ENCODE measurements at places on chromosomes 1 and 21.

DNA sequence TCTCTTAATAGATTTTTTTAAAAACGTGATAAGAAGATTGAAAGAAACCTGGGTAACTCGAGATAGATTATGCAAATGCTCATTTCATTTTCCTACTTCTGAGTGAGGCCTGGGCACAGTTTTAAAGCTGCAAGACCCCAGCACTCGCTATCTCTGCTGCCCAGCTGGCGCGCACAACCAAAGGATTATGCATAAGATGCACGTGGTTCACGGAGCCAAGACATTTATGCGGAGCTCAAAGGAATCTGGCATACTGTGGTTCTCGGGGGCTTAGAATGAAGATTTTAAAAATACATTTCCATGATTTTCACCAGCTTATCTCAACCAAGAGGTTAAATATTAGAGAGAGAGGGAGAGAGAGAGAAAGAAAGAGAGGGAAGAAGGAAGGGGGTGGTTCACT is 210.9 kb downstream of the DSCAM start:
- DNase-seq: no peak

DNA sequence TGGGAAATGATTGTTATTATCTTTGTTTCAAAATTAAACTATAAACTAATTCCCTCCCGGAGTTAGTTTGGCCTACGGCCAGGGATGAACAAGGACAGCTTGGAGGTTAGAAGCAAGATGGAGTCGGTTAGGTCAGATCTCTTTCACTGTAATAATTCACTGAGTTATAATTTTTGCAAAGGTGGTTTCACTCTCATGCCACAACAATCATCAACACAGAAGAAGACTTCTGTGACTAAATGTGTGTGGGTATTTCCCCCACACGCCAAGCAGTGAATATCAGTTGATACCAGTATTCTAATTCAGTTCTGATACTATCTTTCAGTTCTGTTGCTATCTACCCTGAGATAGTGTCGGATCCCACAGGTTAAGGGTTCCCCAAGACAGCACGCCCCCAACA is 215.1 kb downstream of the S1PR1 start:
- DNase-seq: no peak

- DNase-seq: no peak
Measured at GRCh38 chr1:154478639-154479038, 23.4 kb upstream of the TDRD10 start.

GRCh38 chr1:233675446-233675845 is 61.5 kb downstream of the KCNK1 start:
- DNase-seq: no peak

DNA sequence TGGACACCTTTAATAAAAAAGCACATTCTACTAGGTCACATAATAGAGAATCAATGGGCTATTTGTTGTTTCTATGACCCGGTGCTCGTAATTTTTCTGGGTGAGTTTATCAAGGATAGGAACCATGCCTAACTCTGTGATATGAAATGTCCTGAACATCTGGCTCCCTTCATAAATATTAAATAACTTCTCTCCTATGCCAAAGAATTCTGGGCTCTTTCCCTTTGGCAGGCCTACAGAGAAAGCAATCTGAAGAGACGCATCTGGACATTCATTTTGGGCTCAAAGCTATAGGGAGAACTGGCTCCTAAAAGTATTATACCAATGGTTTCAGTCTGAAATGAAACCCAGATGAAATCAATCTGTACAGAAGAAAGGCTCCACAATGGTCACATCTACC is 38.8 kb upstream of the ANGPTL7 start:
- DNase-seq: no peak

GRCh38 chr1:111462370-111463028 is 11.3 kb upstream of the C1orf162 start:
- no peak for DNase-seq

GRCh38 chr1:83596331-83596730 is 402.6 kb downstream of the TTLL7 start:
- no peak for DNase-seq

- no peak for DNase-seq
Measured at GRCh38 chr1:234271243-234271606, 102.0 kb upstream of the COA6 start.

- no peak for DNase-seq
Measured at GRCh38 chr1:30845904-30846290, 62.7 kb downstream of the SDC3 start.
